ENCODE measurements at places on chromosomes 3 and 15.
A peak's percentile ranks its signal among the peaks of the same experiment; 100 is the strongest.

DNA sequence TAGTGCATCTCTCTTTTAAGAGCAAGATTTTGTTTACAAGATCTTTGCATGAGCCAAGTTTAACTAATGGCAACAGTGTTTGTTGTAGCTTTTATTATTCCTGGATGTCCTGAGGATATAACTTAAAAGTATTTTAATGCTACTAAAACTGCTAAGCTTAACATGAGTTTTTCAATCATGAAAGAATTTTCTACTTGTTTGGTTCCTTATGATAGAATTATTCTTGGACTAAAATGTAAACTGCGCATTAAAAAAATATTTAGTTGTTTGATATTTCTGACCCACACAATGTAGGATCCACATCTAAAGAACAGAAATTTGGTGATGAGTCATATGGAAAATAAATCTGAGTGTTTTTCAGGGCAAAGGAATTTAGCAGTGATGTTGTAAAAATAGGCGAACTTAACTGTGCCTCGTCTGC, 70.8 kb downstream of the RAP2B start:
- no peak for DNase-seq

DNA sequence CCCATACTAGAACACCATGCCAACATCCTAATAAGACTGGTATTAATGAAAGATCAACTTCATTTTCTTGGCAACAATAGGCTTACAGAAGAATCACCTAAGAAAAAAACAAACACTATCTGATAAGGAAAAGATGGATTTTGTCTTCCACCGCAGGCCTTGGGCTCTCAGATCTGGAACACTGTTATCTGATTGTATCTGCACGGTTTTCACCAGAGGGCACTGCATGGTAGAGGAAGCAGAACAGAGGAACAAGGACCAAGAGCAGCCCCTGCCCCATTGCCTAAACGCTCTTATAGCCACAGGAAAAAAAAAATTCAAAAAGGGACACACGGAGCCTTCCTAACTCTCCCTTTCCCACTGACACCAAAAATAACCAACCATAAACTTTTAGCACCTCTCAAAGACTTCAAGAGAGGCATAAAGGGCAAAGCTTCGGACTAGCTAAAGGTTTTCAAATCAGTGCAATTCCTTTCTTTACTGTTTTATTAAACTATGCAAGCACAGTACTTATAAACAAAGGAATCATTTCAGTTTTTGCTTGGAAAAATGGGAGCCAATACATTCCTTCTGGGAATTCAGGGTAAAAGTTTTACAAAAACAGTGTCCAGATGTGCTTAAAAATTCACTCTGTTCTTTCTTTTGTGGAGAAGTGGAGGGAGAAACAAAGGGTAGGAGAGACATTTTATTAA, 23.3 kb downstream of the IL17RD start:
- DNase-seq = no peak

- DNase-seq = peak; percentile 71
Measured at GRCh38 chr15:55290528-55291057, 980 bp upstream of the RAB27A start.

DNA sequence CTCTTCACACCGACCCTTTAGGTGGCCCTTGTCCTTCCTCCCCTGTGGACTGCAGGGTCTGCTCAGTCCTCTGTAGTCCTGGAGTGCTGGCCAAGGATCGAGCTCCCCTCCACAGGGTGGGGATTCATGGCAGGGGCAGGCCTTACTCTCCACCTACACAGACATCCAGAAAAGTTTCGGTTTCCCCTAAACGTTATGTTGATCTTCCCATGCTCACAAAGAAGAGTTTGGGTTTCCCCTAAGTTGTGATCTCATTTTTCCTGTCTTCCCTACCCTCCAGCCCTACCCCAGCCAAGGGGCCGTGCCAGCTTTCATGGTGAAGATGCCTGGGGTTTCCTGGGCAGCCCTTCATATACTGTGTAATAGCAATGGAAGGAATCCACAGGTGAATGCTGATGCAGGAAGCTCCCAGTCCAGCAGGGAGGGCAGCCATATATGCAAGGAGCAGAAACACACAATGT, 10.3 kb downstream of the STOML1 start:
- DNase-seq = no peak

GRCh38 chr3:171001957-171002694, 24.4 kb downstream of the SLC2A2 start:
- DNase-seq = no peak

GRCh38 chr3:149247929-149248691, 26.5 kb upstream of the CP start:
- no peak for DNase-seq

DNA sequence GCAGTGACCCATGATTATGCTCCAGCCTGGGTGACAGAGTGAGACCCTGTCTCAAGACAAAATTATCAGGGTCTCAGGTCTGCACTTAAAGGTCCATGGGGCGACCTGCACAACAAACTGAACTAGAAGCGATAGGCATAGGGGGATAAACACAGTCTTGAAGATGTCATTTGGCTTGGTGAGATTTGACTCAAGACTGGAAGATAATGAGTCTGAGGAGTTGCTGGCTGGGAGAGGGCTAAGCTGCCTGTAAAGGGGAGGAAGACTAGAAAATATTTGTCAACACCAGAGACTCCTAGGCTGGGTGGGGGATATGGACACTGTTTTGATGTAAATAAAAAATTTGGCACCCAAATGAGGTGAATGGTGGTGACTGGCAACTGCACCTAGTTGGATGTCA, 19.8 kb downstream of the GHRL start:
- DNase-seq = no peak

DNA sequence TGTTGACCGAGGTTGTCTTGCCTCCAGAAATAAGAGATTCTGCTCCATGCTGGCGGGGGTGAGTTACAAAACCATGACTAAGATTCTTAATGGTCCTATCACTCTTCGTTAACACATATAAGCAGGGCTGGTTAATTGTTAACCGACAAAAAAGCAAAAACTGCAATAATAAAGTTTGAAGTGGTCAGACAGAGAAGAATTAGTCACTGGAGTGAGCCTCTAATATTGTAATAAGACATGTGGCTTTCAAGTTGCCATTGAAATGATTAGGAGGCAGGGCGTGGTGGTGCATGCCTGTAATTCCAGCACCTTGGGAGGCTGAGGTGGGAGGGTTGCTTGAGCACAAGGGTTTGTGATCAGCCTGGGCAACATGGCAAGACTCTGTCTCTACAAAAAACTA, 78.4 kb upstream of the NR2F2 start:
- no peak for DNase-seq

DNA sequence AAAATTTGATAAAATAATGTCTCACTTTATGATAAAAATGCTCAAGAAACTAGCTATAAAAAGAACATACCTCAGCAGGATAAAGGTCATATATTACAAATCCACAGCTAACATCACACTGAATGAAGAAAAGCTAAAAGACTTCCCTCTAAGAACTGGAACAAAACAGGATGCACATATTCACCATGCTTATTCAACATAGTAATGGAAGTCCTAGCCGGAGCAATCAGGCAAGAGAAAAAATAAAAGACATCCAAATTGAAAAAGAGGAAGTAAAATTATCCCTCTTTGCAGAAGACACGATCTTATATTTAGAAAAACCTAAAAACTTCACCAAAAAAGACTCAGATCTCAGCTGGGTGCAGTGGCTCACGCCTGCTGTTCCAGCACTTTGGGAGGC, 34.0 kb downstream of the SENP7 start:
- DNase-seq = no peak

DNA sequence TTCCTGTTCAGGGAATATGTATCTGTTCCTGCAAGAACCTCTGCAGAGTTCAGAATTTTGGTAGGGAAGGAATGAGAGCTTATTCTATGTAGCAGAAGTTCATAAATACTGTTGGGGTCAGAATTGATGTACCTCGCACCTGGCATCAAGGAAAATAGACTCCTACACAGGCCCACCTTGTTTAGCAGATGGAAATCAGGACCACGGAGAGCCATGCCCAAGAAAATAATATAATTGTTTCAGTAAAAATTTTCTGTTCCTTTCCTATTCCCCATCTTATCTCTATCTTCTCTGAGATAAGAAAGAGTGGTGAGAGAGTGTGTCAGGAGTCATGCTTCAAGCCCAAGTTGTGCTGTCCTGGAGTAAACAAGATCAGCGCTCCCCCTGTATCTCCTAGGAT, 404.7 kb upstream of the UBE2E2 start:
- DNase-seq = no peak

- no peak for DNase-seq
Measured at GRCh38 chr3:83002869-83003445, 1241.5 kb upstream of the GBE1 start.

DNA sequence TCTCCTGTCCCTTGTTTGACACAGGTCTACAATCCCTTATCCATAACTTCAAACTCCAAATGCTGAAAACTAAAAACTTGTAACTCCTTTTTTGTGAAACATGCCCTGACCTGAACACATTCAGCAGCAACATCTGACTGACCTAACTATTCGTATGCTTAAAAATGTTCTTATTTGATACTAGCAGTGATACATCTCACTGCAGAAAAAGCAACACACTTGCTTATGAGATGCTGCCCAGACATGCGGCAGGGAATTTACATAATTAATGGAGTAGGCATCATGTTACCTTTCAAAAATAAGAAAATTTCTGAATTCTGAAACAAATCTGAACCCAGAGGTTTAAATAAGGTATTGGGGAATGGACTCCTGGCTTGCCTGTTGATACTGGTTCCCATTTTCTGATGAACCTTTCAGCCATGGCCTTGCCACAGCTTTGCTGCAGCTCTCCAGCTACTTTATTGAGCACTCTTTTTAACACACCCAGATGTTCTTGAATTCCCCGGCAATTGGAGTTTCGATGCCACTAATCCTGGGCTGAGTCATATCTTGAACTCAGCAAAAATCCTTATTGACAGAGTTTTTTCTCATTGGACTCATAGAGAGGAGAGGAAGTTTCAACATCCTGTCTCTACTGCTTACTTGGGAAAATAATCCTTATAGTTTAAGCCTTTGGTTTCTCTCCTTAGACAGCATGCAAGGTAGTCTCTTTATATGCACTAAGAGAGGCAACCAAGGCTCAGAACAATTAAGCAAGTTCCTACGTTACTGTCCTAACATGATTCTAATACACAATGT, 296.6 kb upstream of the LMCD1 start:
- no peak for DNase-seq

DNA sequence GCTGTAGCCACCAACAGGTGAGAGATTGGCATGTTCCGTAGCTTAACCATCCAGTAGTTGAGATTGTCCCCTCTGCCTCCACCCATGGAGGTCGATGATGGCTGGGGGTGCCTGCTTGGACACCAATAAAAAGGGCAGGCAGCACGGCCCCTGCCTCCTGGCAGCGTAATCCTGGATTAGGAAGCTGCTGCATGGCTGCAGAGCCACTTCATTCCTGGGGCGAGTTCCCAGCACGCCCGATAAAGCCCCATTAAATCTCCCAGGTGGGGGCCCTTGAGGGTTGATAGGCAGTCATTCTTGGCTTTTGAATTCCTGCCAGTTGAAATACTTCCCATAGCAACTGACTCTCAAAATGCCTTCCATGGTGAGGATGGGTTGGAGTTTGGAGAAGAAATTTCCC, 67.8 kb downstream of the PLXNA1 start:
- no peak for DNase-seq

- DNase-seq = no peak
Measured at GRCh38 chr15:55764398-55764797, 21.4 kb upstream of the PRTG start.

GRCh38 chr15:64515825-64516224, 55.4 kb downstream of the ZNF609 start:
- no peak for DNase-seq

DNA sequence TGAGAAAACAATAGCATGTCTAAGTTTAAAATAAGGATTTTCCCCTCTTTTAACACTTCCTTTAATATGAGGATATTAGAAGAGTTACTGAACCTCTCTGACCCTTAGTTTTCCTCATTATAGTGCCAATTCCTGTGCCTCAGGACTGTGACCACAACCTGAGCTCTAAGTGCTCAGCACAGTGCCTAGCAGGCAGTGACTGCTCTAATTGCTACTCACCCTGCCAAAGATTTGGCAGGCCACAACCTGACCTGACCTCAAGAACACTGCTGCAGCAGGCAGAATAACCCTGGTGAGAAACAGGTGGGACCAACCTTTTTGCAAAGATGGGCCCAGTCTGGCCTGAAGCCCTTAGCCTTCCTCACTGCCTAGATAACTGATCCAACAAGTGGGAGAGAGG, 35.7 kb downstream of the NBEAL2 start:
- DNase-seq = no peak

- DNase-seq = no peak
Measured at GRCh38 chr15:29998033-29998432, 84.7 kb upstream of the GOLGA8J start.

- no peak for DNase-seq
Measured at GRCh38 chr3:105868431-105868741, 426 bp downstream of the CBLB start.

DNA sequence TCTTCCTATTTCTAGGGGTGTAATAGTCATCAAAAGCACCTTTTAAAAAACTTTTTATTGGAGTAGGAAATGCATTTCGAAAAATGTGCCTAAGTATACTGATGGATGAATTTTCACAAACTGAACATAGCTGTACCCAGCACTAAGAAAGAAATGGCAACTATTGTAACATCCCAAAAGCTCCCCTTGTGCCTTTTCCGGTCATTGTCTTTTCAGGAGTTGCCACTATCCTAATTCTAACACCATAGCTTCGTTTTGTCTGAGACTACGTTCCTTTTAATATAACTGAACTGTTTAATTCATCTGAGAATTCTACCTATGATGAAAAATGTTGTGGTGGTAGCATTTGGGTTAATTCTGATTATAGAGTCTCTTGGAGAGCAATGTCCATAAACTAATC, 1.9 kb downstream of the TIMMDC1 start:
- DNase-seq = no peak

DNA sequence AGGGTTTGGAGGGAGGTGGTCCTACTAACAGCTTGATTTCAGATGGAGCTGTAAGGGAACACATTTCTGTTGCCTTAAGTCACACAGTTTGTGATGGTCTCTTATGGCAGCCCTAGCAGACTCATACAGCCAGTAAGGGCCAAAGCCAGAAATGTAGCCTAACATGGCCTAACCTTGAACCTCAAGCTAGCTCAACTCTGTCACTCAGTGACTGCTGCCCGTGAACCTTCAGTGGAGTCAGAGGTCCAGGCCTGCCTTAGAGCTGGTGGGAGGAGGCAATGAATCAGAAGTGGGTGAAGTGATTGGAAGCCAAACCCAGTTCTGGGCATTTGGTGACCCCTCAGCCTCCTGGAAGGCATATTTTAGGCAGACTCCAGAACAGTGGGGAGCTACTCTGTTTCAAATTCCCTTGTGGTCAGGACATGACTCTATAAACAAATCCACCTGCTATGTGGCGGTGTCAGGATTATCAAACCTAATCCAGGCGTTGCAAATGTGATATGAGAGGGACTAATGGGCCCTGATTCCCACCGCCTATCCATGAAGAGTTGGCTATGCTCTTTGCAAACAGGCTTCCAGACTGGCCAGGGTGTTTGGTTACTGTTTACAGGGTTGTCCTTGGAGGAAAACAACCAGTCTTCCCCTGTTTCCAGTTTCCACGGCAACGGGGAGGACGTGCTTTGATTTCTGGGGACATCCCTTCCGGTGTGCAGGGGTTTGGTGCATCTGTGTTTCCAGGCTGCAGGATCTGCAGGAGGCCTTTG, 105.9 kb upstream of the AGBL1 start:
- DNase-seq = no peak

- DNase-seq = no peak
Measured at GRCh38 chr3:52349131-52349530, 33.0 kb downstream of the DNAH1 start.

All from activated CD8-positive, alpha-beta memory T cell treated with anti-CD3 and anti-CD28 coated beads for 1 hour (primary cell).